ENCODE measurements at places on chromosomes 6 and 20. TPM values are rescaled to one million over a fixed set of nuclear protein-coding genes. Genes with fewer than 3 reads are reported as not detected.

- DNase-seq, result no peak
Measured at GRCh38 chr20:44485078-44485829, 9.6 kb downstream of the TTPAL start.

GRCh38 chr6:41161851-41162552 is 914 bp downstream of the TREM2 start:
- no peak for DNase-seq

DNA sequence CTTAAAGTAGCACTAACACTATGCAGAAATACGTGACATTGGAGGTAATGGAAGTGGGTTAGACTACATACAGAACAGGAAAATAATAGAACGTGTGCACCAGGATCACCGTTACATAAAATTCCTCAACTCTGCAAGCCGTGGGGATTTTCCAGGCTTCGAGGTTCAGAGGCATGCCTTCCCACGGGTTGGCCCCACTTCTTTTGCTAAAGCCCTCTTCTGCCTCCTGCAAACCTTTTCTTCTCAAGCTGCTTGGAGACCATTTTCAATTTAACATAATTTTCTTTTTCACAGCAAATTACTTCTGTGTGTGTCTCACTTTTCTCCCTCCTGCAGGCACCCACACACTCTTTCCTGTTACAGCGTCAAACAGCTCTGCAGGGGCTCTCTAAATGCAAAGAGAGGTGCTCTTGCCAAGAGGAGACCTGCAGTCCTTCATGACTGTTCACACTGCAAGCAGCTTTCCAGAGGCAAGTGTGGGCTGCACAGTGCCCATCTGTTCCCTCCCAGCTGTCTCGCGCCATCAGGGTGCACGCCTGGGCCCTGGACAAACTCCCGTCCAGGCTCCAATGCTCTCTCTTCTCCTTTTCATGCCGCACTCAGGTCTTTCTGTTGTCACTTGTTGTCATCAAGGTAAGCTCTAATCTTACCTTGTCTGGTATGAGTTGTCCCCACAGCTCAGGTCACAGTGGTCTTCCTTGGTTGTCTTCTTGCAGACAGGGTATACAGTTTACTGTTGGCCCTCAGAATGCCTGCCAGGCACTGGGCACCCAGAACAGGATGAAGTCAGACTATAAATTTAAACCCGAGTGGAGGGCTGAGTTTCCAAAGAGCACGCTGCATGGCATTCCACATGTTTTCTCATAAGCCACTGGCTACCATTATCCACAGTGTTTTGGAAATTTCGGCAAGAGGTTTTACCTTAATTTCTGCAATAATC is 164.8 kb upstream of the GGTLC1 start:
- no peak for DNase-seq

- no peak for DNase-seq
Measured at GRCh38 chr20:41222296-41222695, 85.0 kb downstream of the PLCG1 start.

DNA sequence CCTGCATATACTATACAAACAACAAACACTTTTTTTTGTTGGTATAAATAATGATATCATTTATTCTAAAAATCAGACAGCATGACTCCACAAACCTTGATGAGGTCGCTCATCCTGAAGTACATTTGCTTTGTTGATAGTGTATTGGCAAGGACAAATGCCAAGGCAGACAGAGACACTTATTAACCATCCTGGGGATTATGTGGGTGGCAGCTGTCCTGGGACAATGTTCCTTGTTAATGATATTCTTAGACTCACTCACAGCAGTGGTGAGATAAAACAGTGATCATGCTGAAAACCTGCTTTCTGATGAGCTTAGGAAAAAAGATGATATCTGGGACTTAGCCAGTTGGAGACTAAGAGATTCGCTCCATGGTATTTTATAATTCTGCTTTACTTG is 85.4 kb upstream of the OGFRL1 start:
- DNase-seq, result no peak

GRCh38 chr20:50120935-50121693 is 8.2 kb upstream of the UBE2V1 start:
- peak; percentile 86 for DNase-seq

DNA sequence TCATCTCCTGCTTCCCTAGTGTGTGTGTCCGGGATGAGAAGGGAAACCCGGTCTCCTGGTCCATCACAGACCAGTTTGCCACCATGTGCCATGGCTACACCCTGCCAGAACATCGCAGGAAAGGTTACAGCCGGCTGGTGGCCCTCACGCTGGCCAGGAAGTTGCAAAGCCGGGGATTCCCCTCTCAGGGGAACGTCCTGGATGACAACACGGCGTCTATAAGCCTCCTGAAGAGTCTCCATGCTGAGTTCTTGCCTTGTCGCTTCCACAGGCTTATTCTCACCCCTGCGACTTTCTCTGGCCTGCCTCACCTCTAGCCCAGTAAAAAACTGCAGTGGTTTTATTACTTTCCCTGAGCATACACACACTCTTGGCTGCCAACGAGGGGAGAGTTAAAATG is 23.9 kb upstream of the C6orf141 start:
- DNase-seq, result no peak

- no peak for DNase-seq
Measured at GRCh38 chr6:43267619-43268354, 24.5 kb downstream of the TTBK1 start.

DNA sequence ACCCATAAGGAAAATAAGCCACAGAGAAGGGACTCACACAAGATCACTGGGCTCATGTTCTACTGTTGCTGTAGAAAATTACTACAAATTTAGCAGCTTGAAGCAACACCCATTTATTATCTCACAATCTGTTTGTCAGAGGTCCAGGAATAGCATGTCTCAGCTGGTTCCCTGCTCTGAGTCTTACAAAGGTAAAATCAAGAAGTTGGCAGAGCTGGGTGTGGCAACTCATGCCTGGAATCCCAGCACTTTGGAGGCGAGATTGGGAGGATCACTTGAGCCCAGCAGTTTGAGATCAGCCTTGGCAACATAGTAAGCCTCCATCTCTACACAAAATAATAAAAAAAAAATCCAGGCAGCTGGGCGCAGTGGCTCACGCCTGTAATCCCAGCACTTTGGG is 28.5 kb upstream of the ZNF831 start:
- DNase-seq, result no peak

DNA sequence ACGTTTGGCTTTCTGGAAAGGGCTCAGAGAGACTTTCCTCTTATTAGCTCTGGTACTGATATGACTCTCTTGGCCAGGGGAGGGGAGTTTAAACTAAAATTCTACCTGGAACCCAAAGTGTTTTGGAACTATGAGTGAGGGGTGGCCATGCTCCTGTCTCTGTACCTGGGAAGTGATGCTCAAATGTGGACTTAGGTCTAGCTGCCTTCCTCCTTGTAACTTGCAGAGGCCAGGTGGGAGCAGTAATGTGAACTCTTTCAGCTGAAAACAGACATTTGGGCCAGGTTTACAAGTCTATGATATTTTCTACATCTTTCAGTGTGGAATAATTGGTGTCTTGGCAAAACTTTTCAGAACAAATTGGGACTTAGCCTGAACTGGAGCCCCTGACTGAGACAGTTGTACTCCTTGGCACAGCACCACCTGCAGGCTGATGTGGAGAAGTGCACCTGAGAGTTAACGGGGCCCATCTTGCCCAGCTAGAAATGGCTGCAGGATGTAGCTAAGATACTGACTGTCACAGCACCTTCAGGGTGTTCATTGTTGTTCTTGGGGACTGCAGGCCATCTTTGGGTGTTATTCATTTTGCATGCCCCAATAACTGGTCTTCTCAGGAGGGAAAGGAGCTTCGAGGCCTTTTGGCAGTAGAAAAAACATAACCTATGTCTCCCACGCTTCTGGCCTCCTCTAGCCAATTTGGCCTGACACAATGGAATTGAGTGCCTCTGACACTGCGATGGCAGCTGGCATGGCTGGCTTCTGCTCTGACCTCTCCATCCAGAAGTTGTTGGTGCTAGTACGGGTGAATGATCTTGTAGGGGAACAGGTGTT is 37.1 kb downstream of the CD109 start:
- peak; percentile 89 for DNase-seq

The HCRTR2 gene
- not detected for total RNA-seq

The VWA7 gene
- 0.34 TPM for total RNA-seq

The CD83 gene
- total RNA-seq, result 5.3 TPM

The TNF gene
- total RNA-seq, result 0.17 TPM

Data from dermis blood vessel endothelial cell (primary cell).